ENCODE measurements at places on chromosomes 7 and 10. TPM values are rescaled to one million over a fixed set of nuclear protein-coding genes. Genes with fewer than 3 reads are reported as not detected.

ITIH5 gene
- 0.22 TPM for polyA plus RNA-seq

C10orf95 gene
- not detected for polyA plus RNA-seq

SDK1 gene
- 2.5 TPM for polyA plus RNA-seq

OR2A12 gene
- not detected for polyA plus RNA-seq

GPNMB gene
- 114 TPM for polyA plus RNA-seq

NACAD gene
- 0.41 TPM for polyA plus RNA-seq

AKR1B15 gene
- polyA plus RNA-seq = not detected

LLCFC1 gene
- polyA plus RNA-seq = not detected

DRGX gene
- polyA plus RNA-seq = not detected

PIP gene
- not detected for polyA plus RNA-seq

SFMBT2 gene
- 1.3 TPM for polyA plus RNA-seq

CFAP43 gene
- polyA plus RNA-seq = 0.10 TPM
